GM19239 (cell line): ENCODE measurements at places on chromosomes 5 and 9.

GRCh38 chr5:81657386-81657785, 93.5 kb downstream of the SSBP2 start:
- no peak for DNase-seq

GRCh38 chr9:77019236-77019925, at the start of gene FOXB2:
TSS of gene FOXB2 (plus strand) at chr9:77019655. CDS start at chr9:77019655, 0 bp downstream.
- DNase-seq, result no peak

- DNase-seq, result no peak
These were observed 38.3 kb upstream of the ZFYVE16 start for GRCh38 chr5:80369521-80369920.

- no peak for DNase-seq
These were observed 17.5 kb downstream of the TGFBI start for GRCh38 chr5:136046246-136046645.

DNA sequence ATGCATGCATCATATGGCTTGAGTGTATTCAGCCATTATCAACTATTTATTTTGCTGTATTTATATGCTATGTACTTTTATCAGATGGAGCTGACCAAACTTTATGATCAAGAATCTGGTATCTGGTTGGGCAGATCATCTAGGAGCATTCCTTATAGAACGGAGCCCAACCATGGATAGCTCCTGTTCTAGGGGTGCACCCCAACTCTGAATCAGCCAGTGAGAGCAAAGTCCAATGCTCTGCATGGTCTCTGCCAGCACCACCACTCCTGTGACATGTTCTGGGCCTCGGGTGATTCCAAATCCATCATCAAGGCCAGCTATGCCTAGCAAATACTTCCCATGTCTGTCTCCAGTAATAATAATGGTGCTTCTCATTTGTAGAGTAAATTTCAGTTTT, 517.5 kb downstream of the AGTPBP1 start:
- no peak for DNase-seq

DNA sequence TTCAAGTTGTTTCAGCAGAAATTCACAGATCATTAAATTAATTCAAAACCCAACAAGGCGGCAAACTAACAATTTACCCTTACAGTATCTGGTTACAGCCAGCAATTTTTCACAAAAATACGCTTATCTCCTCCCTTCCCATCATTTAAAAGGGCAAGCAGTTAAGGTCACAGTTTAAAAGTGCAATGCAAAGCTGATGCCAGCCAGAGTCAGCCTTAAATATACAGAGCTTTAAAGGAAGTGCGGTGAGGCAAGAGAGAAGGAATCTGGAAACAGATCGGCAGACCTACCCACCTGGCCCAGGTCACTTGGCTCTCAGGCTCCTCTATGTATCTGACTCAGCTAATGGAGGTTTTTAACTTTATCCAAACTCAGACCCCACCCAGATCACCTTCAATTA, 31.0 kb downstream of the EPB41L4A start:
- no peak for DNase-seq

DNA sequence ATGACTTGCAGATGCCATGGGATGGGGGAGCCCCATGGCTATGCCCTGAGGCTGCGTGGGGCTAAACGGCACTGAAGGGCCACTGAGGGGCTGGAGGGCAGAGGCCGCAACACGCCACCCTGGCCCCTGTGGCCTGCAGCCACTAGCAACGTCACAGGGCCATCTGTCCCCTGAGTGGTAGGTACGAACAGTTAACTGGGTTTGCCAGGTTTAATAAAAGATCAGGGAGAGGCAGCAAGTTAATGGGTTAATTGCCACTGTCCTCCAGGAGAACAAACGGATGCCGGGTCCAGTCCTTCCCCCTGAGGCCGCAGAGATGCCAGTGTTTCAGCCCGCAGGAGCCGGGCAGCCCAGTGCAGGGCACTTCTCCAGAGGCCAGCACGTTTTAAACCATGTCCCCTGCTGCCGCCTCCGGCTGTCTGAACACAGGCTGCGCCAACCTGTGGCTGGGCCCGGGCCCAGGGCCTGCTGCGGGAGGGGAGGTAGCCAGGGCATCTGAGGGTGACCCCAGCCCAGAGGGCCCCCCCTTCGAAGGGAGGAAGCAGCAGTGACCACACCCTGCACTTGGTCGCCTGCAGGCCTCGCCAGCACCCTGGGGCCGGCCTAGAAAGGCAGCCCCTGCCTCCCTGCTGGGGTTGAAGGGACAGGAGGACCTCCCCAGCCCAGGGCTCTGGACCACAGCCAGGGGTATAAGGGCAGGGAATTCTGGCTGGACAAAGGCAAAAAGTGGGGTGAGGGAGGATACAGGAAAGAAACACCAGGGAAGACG, 227.3 kb downstream of the FANCC start:
- DNase-seq, result no peak

GRCh38 chr9:121154782-121155181, 46.9 kb downstream of the RAB14 start:
- no peak for DNase-seq

GRCh38 chr5:3542769-3543168, 52.9 kb upstream of the IRX1 start:
- no peak for DNase-seq

GRCh38 chr9:27528886-27529315, 713 bp downstream of the MOB3B start:
- peak; percentile 44 for DNase-seq

- DNase-seq, result no peak
These were observed 102.0 kb upstream of the RAPGEF1 start for GRCh38 chr9:131841765-131842318.

GRCh38 chr5:168946363-168946762, 354.6 kb downstream of the SLIT3 start:
- DNase-seq, result no peak

- no peak for DNase-seq
These were observed 5.6 kb downstream of the C5orf24 start for GRCh38 chr5:134851307-134851923.

- DNase-seq, result no peak
These were observed 247.1 kb downstream of the NFIB start for GRCh38 chr9:14066831-14067230.

GRCh38 chr9:76580188-76580587, 121.2 kb downstream of the GCNT1 start:
- DNase-seq, result no peak
